ENCODE measurements at places on chromosomes 5 and 9.

GRCh38 chr9:117952581-117952980, 248.4 kb downstream of the TLR4 start:
- no peak for DNase-seq

GRCh38 chr5:24633715-24634325, 11.0 kb downstream of the CDH10 start:
- no peak for DNase-seq

DNA sequence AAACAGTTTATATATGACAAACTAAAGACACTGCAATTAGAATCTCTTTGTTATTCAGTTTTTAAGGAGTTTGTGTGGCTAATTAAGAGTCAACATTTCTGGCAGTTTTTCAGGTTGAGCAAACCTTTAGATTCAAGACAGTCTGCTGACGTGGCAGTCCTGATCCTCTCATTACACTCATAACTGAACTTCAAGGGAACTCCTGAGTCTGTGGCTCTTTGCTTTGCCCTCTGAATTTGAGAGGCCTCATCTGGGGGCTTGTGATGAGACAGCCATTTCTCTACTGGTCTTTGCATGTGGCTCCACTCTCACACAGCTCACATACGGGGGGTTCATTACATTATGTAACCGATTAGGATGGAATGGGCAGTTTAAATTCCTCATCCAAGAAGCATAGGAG, 182.9 kb upstream of the MEF2C start:
- DNase-seq: no peak

GRCh38 chr5:2622866-2623265, 128.6 kb downstream of the IRX2 start:
- no peak for DNase-seq

DNA sequence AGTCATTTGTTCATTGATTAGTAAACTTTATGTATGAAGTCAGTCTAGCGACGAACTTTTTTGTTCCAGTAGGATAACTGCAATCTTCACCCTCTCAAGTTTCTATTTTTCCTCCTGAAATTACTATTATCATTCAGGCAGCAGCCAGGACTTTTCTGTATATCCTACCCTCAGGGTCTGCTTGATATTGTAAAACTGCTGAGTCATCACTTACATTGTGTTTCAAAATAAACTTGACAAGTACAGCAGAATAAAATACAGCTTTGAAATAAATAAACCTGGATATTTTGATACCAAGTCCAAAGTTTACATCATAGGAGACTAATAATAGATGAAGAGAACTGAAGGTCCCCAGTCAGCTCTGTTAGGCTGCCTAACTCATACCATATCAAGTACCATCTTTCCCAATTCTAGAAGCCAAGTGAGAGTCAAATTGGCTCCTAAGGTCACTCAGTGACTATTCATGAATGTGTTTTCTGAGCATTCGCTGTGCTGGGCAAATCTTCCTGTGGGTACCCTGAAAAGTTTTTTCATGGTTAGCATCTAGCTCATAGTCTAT, 234.6 kb downstream of the PARP8 start:
- no peak for DNase-seq

GRCh38 chr9:112120439-112120925, 54.6 kb downstream of the SUSD1 start:
- no peak for DNase-seq

- DNase-seq: no peak
Observed at GRCh38 chr5:151270599-151270998, 17.6 kb downstream of the GM2A start.

DNA sequence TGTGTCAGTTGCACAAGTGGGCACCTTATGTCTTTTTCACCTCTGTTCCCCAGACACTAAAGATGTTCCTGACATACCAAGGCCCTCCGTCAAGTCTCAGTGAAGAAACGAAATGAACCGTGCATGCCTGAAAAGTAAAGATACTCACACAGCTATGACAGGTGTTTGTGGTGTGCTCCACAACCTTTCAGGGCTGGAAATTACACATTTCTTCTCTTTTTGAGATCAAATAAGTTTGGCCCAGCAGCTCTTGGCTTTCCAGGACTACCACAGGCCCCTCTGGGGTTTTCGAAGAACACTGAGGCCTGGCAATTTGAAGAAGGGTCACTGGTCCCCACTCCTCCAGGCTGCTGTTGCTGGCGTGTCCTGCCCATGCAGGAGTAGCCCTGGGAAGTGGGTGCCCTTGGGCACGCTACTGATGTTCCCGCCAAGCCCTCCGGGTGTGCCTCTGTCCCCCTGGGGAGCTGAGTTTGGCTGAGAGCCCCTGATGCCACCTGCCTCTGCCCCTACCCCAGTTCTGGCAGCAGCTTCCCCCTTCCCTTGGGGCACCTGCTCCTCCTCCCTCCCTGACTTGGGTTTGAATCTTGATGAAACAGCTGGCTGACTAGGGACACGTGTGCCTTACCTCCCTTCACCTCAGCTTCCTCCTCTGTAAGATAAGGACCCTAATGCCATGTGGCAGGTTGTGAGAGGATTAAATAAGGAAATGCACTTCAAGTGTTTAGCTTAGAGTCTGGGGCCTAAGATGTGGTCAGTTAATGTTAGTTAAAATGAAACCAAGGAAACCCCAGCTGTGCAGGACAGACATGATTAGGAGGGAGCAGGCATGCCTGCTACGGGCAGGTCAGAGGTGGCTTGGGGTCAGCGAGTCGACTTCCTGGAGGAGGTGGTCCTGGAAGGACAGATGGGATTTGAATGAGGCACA, 49.1 kb upstream of the GADD45G start:
- no peak for DNase-seq

DNA sequence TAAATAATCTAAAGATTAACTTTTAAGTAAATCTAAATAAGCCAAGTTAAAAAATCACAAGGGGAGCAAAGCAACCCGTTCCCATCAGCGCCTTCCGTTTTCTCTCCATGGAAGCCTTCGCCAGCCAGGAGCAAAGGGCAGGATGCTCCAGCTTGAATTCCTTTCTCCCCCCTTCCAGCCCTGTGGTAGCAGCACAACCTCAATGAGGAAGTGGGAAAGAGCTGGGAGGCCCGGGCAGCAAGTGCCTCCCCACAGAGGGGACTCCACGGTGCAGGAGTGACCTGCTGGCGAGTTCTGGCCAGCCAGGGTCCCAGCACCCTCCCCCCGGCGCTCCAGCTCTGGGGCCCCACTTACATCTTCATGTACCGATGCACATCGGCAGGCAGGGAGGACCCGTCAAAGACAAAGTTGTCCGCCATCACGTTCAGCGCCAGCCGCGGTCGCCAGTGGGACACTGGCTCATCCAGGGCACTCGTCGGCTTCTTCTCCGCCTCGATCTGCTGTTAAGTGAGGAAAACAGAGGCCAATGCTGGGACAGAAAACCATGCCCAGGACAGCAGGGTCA, 6.3 kb downstream of the CLPTM1L start:
- DNase-seq: no peak

DNA sequence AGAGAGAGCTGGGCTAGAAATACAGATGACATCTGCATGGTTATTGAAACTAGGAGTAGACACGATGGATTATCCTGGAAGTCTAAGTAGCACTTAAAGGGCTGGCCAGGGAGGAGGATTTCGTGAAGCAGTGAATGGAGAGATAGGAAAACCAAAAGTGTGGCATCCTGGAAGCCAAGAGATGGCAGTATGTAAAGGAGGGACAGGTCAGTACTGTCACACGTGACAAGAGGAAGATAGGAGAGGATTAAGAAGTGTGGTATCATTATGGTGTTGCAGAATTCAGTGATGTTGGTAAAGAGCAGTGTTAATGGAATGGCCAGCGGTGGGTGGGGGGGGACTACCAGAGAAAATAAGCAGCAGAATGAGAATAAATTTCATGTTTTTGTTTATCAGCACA, 11.7 kb downstream of the RAD23B start:
- no peak for DNase-seq

DNA sequence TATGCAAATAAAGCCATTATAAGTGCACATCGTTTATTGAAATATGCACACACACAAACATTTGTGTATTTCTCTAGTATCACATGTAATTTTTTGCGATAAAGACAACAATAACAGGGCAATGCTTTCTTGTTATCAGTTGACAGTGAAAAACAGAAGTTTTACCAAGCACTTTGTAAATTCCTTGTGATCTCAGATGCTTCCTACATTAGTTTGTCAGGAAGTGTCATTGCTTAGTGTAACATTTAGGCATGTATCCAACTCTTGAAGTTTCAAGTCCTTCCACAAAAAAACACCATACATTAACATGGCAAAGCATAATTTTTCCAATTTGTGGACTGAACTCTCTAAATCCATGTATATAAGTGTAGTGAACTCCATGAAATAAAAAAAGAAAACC, 46.4 kb downstream of the MOCS2 start:
- no peak for DNase-seq

- DNase-seq: no peak
Observed at GRCh38 chr5:168269937-168270330, 21.5 kb upstream of the WWC1 start.

DNA sequence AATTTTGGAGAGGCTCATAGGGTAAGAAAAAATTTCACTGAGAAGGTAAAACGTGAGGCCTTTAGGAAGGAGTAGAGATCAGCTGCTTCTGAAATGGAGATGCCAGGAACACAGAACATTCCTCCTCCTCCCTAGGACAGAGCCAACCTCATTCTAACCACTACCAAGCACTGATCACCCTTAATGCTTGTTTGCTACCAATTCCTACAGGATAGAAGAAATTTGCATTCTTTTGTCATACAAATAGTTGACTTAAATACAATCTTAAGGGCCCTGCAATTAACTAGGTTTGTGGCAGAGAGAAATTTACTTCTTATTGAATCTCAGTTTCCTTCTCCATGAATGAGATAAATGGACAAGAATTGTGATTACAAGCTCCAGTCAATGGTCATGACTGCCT, 780.2 kb upstream of the WWC1 start:
- no peak for DNase-seq

DNA sequence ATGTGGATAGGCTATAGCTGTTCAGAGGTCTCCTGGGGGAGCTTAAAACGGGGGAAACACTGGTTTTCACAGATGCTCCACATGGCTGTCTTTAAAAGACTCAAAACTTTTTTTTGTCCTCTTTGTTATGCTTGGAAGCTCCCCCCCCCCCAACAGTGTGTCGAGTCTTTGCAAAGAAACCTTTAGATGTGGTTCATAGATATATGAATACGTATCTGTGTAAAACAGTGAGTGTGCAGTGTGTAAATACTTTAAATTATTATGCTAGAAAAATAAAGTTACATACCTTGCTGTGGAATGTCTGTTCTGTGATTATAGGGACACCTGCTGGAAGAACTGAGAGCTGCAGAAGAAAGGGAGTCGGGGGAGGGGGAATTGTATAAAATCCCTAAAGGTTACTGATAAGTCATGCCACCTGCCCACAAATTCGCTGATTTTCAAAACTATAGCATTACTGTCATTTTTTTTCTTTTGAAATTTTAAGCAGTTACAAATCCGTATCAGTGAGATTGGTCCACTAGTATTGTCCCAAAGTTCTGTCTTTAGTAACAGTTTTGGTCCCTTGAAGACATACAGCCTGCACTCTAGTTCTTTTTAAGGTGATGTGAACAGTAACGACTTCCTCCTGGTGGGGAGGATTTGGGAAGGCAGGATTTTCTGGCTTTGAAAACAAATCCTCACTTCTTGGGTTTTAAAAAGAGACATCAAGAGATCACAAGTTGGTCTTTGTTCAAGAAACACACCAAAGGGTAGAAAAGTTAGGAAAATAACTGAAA, 22.9 kb downstream of the RGMB start:
- no peak for DNase-seq

GRCh38 chr5:150242251-150242894, 47.2 kb downstream of the CAMK2A start:
- DNase-seq: no peak

DNA sequence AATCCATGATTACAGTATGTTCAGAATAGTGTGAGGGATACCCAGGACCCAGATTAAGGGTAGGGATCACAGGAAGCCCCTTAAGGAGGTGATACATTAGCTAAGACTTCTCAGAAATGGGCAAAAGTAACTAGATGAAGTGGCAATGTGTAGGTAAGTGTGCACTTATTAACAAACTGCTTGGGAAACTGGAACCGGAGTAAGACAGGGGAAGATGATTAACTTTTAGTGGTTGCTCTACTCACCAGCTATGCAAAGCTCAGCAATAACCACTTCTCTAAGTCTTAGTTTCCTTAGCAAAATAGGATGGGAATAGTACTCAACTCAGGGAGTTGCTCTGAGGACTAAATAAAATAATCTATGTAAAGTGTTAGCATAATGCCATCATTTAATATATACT, 182.2 kb downstream of the MCTP1 start:
- DNase-seq: no peak

DNA sequence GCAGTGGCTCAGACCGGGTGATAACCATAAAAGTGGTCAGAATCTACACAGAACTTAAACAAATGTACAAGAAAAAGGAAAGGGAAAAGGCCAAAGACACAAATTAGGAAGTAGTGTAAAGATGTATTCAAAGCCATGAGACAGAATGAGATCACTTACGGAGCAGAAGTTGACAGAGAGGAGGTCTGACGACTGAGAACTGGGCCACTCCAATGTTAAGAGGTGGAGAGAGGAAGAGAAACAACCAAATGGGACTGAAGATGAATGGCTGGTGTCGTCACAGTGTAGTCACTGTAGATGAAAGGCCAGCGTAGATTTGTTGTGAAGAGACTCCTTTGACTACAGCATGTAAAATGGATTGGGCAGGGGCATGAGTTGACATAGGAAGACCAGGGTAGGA, 114.4 kb downstream of the DROSHA start:
- DNase-seq: no peak

DNA sequence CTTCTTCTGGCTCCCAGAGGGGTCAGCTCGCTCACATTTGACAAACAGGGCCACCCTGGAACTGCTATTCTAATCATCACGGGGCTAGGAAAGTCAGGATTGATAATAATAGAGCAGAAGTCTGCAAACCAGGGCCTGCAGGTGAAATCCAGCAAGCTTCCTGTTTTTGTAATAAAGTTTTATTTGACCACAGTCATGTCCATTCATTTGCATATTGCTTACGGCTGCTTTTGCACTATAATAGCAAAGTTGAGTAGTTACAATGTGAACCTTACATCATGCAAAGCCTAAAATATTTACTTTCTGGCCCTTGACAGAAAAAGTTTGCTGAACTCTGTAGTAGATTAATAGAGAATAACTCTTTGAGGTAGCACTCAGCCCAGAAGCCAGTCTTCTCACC, 63.2 kb upstream of the CTXN3 start:
- no peak for DNase-seq

DNA sequence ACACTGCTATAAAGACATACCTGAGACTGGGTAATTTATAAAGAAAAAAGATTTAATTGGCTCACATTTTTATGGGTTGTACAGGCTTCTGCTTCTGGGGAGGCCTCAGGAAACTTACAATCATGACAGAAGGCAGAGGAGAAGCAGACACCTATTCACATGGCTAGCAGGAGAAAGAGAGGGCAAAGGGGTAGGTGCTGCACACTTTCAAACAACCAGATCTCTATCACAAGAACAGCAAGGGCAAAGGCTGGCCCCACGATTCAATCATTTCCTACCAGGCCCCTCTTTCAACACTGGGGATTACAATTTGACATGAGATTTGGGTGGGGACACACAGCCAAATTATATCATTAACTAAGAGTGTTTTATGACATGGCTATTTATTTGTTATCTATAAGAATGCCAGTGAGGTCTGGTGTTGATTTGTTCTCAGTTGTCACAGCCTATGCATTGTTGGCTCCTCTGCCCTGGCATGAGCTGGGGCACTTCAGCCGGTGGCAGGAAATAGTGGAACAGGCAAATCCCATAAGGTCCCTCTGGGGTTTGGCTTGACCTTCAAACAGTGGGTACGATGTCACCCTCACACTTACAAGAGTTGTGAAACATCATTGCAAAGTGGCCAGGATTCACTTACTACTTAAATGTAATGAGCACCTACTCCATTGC, 44.1 kb downstream of the SPARC start:
- no peak for DNase-seq

Data from stimulated activated CD8-positive, alpha-beta memory T cell treated with anti-CD3 and anti-CD28 coated beads, Interleukin-7, amount 100 ng/mL, for 1 hour (primary cell).